Urothelium cell line (cell line): ENCODE measurements at places on chromosomes 7 and 10.

GRCh38 chr10:9260690-9261089 lies 1206.2 kb downstream of the GATA3 start:
- no peak for DNase-seq

DNA sequence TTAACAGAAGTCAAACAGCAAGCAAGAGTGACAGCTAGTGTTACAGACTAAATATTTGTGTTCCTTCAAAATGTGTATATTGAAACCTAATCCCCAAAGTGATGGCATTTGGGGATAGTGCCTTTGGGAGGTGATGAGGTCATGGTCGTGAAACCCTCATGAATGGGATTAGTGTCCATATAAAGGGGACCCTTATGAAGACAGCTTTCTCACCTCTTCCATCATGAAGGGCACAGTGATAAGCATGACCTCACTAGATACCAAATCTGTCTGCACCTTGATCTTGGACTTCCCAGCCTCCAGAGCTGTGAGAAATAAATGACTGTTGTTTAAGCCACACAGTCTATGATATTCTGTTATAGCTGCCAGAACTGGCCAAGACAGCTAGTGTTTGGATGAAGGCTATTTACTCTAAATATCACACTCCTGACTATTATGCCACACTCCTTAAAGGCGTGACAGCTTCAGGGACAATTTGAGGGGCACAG lies 235.7 kb upstream of the TMEM72 start:
- DNase-seq, result no peak

DNA sequence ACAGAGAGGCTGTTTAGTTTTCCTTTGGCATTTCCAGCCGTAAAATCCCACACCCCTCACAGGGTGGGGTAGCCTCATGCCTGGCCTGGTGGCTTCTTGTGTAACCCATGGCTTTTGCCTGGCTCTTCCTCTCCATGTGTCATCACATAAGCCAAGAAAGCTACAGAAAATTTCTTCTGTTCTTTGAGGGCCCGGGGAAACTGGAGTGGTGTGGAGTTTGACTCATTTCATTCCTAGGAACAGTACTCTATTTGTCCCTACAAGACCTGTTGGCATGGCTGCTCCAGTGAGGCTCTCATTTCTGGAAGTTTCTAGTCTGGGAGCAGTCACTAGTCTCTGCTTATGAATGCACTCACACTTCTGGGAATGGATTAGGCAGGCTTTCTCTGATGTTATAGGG lies 523.9 kb downstream of the SUGCT start:
- no peak for DNase-seq

- no peak for DNase-seq
Observed at GRCh38 chr10:78596556-78596955, 472.2 kb upstream of the ZMIZ1 start.

- peak; percentile 55 for DNase-seq
Observed at GRCh38 chr7:87575521-87575920, 25.2 kb downstream of the ABCB1 start.

- DNase-seq, result no peak
Observed at GRCh38 chr10:74910241-74910975, 84.0 kb downstream of the KAT6B start.

- DNase-seq, result peak; percentile 73
Observed at GRCh38 chr7:27112955-27113949, 10.8 kb upstream of the HOXA2 start.

- no peak for DNase-seq
Observed at GRCh38 chr7:17709599-17709998, 230.7 kb downstream of the SNX13 start.

- no peak for DNase-seq
Observed at GRCh38 chr7:42099066-42099465, 137.9 kb downstream of the GLI3 start.

DNA sequence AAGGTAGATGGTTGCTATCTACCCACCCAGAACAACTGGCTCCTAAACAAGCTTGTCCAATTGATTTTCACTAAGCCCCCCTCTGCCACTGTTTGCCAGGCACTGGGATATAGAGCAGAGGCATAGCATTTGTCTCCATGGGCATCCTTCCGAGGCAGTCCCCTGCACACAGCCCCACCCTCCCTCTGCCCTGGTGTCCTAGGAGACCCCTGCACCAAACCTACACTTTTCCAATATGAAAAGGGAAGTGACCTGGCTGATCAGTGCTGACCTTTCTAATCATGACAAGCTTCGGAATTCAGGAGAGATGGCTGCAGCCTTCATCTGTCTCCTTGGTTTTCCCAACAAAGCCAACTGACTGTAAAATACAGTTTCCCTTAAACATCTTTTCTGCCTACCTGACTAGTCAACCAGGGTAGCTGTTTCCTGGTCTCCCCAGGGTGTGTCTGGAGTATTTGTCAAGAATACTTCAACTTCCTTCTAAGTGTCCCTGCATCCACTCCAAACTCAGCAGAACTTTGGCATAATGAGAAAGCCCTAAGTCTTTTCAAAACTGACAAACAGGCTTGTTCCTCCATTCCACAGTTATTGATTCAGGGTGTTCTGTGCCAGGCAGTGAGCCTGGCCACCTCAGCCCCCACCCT lies 7.6 kb upstream of the SLC18A3 start:
- DNase-seq, result no peak

DNA sequence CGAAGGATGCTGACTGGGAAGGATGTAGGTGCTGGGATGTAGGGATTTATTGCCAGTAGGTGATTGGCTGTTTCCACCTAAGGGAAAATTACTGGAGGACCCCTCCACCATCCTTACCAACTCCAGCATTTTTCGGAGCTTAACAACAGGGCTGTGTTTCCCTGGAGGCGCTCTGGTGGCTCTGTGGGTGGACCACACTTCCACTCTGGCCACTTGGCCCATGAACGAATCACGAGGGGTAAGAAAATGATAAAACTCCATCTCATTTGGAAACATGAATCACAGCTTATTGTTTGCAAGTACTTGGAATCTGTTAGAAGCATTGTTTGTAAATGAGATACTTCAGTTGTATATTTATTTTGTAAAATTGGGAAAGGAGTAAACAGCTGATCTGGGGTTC lies 3.0 kb downstream of the DOCK1 start:
- no peak for DNase-seq

- DNase-seq, result no peak
Observed at GRCh38 chr10:101001659-101002035, 2.0 kb downstream of the LZTS2 start.

GRCh38 chr7:4779118-4779517 lies 3.7 kb downstream of the AP5Z1 start:
- no peak for DNase-seq

DNA sequence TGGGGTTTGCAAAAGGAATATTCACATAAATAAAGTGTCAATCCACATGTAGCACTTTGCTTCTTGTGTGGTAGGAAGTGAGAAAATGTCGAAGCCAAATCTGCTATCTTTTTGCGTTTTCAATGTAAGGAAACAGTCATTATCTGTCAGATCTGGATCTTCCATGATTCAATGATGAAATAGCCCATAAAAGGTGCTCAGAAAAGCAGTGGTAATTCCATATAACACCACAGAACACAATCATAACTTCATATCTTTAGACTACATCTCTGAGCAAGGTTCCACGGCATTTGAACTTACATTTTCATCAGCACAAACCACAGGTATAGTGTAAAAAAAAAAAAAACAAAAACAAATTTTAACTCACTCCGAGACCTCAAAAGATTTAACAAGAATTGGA lies 39.9 kb upstream of the EGR2 start:
- DNase-seq, result no peak

DNA sequence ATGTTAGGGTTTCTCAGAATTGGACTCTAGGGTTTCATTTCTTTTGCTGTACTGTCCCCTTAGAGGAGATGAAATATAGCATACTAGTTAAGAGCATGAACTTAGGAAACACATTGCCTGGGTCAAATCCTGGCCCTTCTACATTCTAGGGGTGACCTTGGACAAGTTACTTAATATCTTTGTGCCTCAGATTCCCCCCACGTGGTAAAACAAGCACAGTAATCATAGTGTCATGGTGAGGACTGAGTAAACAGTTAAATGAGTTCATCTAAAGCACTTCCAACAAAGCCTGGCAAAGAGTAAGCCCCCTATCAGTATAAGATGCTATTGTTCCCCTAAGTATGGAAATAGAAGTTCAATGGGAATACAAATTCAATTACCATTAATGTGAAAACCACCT lies 5.1 kb downstream of the DPY19L1 start:
- no peak for DNase-seq

GRCh38 chr10:61894133-61894532 lies 7.4 kb upstream of the ARID5B start:
- DNase-seq, result no peak
